Spleen (tissue), 13 donors: ENCODE measurements at places on chromosomes 1 and 21. TPM values are rescaled to one million over a fixed set of nuclear protein-coding genes. Genes with fewer than 3 reads are reported as not detected.

The RGS8 gene
- polyA plus RNA-seq, result not detected

DNA sequence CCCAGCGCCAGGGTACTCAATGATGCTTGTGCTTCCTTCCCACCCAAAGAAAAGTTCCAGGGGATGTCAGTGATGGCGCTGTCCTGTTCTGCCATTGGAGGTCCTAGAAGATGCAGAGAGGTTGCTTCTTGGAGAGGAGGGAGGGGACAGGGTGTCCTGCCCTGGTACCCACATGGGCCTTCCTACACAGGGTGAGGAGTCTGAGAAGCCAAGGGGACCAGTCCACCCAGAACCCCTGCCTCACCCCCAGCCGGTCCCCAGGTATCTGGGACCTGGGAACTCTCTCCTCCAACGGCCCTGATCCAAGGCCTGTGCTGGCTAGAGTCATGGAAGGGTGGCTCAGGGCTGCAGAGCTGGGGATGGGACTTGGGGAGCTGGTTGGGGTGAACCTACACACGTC, 259.4 kb downstream of the KCNJ6 start:
- DNase-seq, result no peak

- no peak for DNase-seq
Observed at GRCh38 chr1:200525090-200525987, 95.2 kb downstream of the KIF14 start.

GRCh38 chr1:83910461-83910860, 88.5 kb downstream of the TTLL7 start:
- no peak for DNase-seq

- DNase-seq, result no peak
Observed at GRCh38 chr1:41025979-41026819, 4.7 kb upstream of the SLFNL1 start.

GRCh38 chr1:92822879-92823278, 9.0 kb upstream of the RPL5 start:
- no peak for DNase-seq

DNA sequence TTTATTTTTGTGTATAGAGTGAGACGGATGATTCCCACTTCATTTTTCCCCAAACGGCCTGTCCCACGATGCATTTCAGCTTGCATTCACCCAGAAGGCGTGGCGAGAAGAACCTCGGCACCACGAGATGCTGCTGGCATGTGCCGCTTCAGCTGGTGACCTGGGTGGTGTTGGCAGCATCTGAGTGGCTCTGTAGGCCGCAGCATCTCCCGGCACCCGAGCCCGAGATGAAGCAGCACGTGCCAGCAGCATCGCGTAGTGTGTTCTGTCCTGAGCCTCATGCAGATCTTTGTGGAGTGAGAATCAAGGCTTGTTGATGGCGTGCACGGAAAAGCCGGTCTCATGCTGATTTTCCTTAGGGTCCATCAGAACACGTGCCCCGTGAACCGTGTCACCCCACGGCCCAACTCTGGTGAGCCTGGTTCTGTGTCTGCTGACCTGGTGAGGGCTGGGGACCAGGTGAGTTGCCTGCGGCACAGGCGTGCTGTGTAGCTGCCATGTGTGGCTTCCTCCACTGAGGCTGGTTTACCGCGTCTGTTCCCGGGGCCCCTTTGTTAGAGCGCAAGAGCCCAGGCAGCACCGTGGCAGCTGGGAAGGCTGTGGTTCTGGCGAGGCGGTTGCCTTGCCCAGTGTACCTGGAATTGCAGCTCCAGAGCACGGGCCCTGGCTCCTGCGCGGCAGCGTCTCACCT, 16.7 kb downstream of the SLX9 start:
- peak; percentile 71 for DNase-seq

DNA sequence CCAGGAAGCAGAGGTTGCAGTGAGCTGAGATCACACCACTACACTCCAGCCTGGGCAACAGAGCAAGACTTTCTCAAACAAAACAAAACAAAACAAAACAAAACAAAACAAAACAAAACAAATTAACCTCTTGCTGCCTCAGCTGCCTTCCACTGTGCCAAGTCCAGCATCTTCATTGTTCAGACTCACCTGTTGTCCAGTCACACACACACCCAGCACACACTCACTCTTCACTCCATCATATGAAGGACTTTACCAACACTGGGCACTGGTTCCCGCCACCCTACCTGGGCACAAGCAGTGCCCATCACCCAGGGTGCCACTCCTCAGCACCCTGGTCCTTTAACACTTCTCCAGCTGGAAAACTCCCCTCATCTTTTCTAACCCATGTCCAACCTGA, 14.6 kb downstream of the PYCR2 start:
- DNase-seq, result peak; percentile 17
